Activated B cell treated with CpG ODN at 0.5 μM for 24 hours (primary cell): ENCODE measurements at places on chromosomes 7 and 10.
A peak's percentile ranks its signal among the peaks of the same experiment; 100 is the strongest.

DNA sequence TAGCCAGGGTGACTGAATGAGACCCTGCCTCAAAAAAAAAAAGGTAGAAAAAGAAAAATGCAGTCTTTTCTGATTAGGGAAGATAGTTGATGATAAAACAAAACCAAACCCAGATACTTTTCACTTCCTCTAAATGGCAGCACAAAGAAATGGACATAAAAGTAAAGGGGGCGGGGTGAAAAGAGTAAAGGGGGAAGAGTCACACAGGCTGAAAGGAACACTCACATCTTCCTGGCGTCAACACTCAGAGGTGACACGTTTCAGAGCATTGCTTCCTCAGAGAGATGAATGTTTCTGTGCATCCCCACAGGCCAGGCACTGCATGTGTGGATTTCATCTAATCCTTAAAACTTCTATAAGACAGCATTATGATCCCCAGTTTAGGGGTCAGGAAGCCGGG lies 81.2 kb downstream of the HIPK2 start:
- H3K4me3 ChIP-seq = peak overlapping the region; percentile 17
- no peaks in the 10 kb centered on the region for H3K27me3 ChIP-seq
- H3K4me1 ChIP-seq = peaks cover 57% of the 10 kb centered on the region
- H3K27ac ChIP-seq = peak overlapping the region; percentile 77
- no peak for DNase-seq

- DNase-seq = no peak
- H3K27me3 ChIP-seq = no peaks in the 10 kb centered on the region
- no peak overlapping the region for H3K27ac ChIP-seq
- no peaks in the 10 kb centered on the region for H3K4me1 ChIP-seq
- no peak overlapping the region for H3K4me3 ChIP-seq
Observed at GRCh38 chr10:128314686-128315085, 188.5 kb upstream of the MKI67 start.

GRCh38 chr10:70974351-70974901 lies 86.1 kb upstream of the PCBD1 start:
- no peak overlapping the region for H3K27ac ChIP-seq
- H3K36me3 ChIP-seq = no peaks in the 10 kb centered on the region
- no peaks in the 10 kb centered on the region for H3K4me1 ChIP-seq
- DNase-seq = no peak
- H3K27me3 ChIP-seq = peaks cover 8% of the 10 kb centered on the region

GRCh38 chr10:62689712-62690111 lies 114.8 kb upstream of the ADO start:
- H3K27ac ChIP-seq = peak overlapping the region; percentile 75
- DNase-seq = no peak
- H3K36me3 ChIP-seq = no peaks in the 10 kb centered on the region
- no peaks in the 10 kb centered on the region for H3K27me3 ChIP-seq
- H3K4me3 ChIP-seq = peak overlapping the region; percentile 70
- H3K4me1 ChIP-seq = peaks cover 43% of the 10 kb centered on the region

DNA sequence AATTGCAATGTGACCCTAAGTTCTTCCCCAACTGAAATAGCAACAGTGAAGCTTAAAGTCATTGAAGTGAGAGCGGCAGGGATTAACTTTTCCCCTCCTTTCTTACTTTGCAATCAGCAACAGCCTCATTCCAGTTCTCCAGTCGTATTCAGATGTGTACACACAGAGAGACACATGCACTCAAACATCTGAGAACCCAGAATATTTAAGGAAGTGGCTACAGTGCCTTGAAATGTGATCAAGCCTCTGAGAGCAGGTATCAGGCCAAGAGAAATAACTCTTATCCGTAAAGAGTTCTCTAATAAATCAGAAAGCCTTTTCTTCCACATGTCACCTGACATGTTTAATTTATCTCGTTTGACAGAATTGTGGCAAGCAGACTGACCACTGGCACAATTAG lies 388.9 kb upstream of the NPVF start:
- H3K27ac ChIP-seq = no peak overlapping the region
- H3K27me3 ChIP-seq = no peaks in the 10 kb centered on the region
- peaks cover 72% of the 10 kb centered on the region for H3K4me1 ChIP-seq
- no peak for DNase-seq

GRCh38 chr10:49600046-49600445 lies 10.1 kb upstream of the SLC18A3 start:
- no peaks in the 10 kb centered on the region for H3K4me1 ChIP-seq
- H3K27me3 ChIP-seq = peaks cover 34% of the 10 kb centered on the region
- no peak overlapping the region for H3K4me3 ChIP-seq

DNA sequence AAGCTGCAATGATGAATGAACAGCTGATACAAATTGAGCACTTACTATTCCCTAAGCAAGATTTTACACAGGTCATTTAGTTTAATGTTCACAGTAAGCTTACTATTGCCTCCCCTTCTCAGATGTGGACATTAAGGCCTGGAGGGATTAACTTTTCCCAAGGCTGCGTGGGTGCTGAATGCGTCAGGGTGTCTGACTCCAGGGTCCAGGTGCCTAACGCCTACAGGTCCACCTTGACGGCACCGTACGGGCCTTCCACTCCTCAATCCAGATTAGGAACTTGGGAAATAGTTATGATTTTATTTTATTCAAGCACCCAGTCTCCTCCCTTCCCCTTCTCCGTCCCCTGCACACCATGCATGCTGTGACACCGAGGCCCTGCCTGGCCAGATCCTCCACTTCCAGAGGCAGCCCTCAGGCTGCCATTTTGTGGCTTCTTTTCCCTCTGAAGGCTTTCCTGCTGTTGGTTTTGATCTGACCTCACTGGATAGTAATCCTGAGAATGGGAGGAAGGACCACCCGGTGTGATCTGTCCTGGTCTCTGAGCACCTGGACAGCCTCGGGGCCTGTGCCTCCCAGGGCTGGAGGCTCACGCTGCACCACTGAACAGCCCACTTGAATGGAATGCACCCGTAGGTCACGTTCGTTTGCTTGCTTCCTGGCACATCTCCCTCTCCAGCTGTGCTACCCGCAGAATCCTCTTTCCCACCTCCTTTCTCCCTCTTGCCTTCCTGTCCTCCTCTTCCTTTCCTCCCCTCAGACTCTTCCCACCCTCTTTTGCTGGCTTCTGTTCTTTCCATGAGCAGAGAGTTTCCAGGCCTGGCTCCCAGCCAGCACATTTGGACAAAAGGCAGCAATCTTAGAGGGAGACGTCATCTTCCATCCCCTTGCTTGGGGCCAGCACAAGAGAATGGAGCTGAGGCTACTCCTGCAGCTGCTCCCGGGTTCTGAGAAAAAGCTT lies 14.4 kb downstream of the DENND2A start:
- H3K4me3 ChIP-seq = no peak overlapping the region
- no peak overlapping the region for H3K27ac ChIP-seq
- peaks cover 7% of the 10 kb centered on the region for H3K27me3 ChIP-seq

DNA sequence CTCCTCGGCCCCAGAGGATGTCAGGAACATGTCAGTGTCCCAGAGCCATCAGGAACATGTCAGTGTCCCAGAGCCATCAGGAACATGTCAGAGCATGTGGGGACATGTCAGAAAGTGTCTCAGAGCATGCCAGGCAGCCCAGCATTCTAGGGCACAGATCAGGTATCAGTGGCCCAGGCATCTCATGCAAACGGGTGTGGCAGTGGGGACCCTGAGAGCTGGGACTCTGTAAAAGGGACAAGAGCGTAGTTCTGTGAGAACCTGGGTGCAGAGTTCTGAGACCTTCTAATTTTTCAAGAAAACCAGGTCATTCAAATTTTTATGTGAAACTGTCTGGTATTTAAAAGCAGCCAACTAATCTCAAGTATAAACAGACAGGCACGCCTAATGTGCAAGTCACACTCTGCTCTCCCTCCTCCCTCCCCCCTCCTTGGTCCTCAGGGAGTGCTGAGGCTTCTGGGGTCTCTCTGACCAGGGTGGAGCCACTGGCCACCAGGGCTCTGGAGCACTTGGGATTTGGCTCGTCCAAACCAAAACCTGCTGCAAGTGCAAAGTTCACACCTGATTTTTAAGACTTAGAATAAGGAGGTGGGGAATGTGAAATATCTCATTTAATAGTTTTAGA lies 64.6 kb downstream of the ALOX5 start:
- DNase-seq = no peak
- H3K27me3 ChIP-seq = no peaks in the 10 kb centered on the region
- peaks cover 27% of the 10 kb centered on the region for H3K4me1 ChIP-seq
- H3K36me3 ChIP-seq = peaks cover 76% of the 10 kb centered on the region
- peak overlapping the region; percentile 73 for H3K27ac ChIP-seq
- no peak overlapping the region for H3K4me3 ChIP-seq

DNA sequence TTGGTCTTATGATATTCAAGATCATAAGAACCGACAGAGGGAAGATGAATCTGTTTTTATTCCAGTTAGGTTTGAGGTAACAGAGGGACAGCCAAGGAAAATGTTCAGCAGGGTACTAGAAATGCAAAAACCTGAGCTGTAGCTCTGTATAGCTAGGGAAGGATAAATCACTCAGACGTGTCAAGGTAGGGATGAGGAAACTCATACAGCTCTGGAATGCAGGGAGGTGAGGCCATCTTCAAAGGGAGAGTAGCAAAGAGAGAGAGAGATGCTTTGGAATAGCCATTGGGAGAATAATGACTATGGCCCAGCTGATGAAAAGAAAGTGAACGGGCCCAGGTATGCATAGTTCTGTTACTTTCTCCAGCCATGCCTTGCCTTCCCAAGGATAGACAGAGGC lies 77.8 kb downstream of the PAX2 start:
- H3K4me1 ChIP-seq = peaks cover 25% of the 10 kb centered on the region
- no peak overlapping the region for H3K4me3 ChIP-seq
- no peaks in the 10 kb centered on the region for H3K36me3 ChIP-seq
- H3K27ac ChIP-seq = no peak overlapping the region

GRCh38 chr10:111498560-111498959 lies 421.7 kb downstream of the ADRA2A start:
- peaks cover 5% of the 10 kb centered on the region for H3K27me3 ChIP-seq
- no peak overlapping the region for H3K27ac ChIP-seq
- DNase-seq = no peak

- H3K27ac ChIP-seq = no peak overlapping the region
- peaks cover 60% of the 10 kb centered on the region for H3K4me1 ChIP-seq
- no peak for DNase-seq
- H3K27me3 ChIP-seq = no peaks in the 10 kb centered on the region
- H3K4me3 ChIP-seq = peak overlapping the region; percentile 19
Observed at GRCh38 chr10:74898201-74898976, 72.0 kb downstream of the KAT6B start.

- H3K27me3 ChIP-seq = no peaks in the 10 kb centered on the region
- H3K4me3 ChIP-seq = peak overlapping the region; percentile 91
- peaks cover 83% of the 10 kb centered on the region for H3K4me1 ChIP-seq
- H3K27ac ChIP-seq = peak overlapping the region; percentile 87
- DNase-seq = no peak
Observed at GRCh38 chr10:5811387-5811821, 1.8 kb downstream of the GDI2 start.

GRCh38 chr7:24764972-24765744 lies 7.9 kb upstream of the GSDME start:
- H3K27ac ChIP-seq = no peak overlapping the region
- DNase-seq = no peak
- H3K27me3 ChIP-seq = peaks cover 32% of the 10 kb centered on the region
- H3K36me3 ChIP-seq = no peaks in the 10 kb centered on the region
- peaks cover 2% of the 10 kb centered on the region for H3K4me1 ChIP-seq

GRCh38 chr10:92785118-92785517 lies 63.2 kb upstream of the EXOC6 start:
- no peak overlapping the region for H3K4me3 ChIP-seq
- no peaks in the 10 kb centered on the region for H3K27me3 ChIP-seq
- no peak overlapping the region for H3K27ac ChIP-seq
- no peak for DNase-seq

DNA sequence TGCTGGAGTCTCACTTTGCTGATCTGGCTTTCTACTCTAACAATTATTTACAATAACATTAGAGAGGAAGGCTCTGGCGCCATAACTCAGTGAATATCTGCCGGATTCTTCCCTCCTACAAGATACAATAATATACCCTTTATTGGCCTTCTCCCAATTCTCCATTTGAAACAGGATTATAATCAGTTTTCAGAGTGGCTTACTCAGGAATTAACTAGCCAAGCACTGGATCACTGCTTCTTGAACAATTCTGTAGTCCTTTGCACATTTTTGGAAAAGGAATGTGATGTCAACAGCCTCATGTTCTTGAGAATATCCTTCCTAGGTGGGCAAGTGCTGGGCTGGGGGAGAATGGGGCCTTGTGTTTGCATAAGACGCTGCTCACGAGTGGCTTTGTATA lies 125.9 kb downstream of the HIPK2 start:
- H3K4me1 ChIP-seq = peaks cover 41% of the 10 kb centered on the region
- DNase-seq = no peak
- H3K27ac ChIP-seq = no peak overlapping the region
- no peak overlapping the region for H3K4me3 ChIP-seq
- H3K36me3 ChIP-seq = no peaks in the 10 kb centered on the region

GRCh38 chr10:44242826-44243225 lies 142.1 kb downstream of the CXCL12 start:
- no peaks in the 10 kb centered on the region for H3K4me1 ChIP-seq
- H3K4me3 ChIP-seq = no peak overlapping the region
- no peaks in the 10 kb centered on the region for H3K27me3 ChIP-seq
- no peak for DNase-seq
- H3K27ac ChIP-seq = no peak overlapping the region

- no peaks in the 10 kb centered on the region for H3K27me3 ChIP-seq
- DNase-seq = no peak
- H3K36me3 ChIP-seq = no peaks in the 10 kb centered on the region
- H3K27ac ChIP-seq = no peak overlapping the region
- no peaks in the 10 kb centered on the region for H3K4me1 ChIP-seq
- H3K4me3 ChIP-seq = no peak overlapping the region
Observed at GRCh38 chr10:82245157-82245556, 370.2 kb downstream of the NRG3 start.

DNA sequence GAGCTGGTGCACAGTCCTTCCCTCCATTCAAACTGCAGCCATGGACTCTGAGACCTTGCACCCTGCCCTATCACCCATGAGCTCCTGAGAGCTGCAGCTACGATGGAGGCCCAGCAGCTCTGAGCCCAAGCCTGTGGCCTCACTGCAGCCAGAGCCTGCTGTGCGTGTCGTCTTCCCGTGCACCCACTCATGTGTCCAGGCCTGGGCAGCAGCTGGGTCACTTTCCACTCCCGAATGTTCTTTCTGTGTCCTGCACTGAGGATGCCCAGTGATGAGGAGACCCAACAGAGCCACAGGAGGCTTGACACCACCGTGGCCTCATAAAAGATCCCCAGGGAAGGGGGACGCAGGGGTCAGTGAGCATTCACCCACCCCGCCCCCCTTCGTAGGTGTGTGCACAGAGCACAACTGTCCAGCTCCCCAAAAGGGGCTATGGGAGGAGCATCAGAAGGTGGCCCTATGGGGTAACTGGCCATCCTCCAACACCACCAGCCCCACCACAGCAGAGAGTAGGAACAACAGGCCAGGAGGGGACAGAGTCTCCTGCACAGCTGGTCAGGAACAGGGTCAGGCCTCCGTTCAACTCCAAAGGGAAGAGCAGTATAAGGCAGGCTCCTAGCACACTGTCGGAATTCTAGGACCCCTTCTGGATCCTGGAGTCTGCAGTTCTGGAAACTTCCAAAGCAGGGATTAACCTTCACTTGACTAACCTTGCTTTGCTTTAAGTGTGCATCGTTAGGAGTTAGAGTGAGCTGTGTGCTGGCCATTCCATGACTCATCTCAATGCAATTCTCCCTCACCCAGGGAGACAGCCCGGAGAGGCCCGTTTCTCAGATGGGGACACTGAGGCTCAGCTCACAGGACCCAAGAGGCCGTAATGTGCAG lies 52.6 kb downstream of the RASGEF1A start:
- H3K27me3 ChIP-seq = peaks cover 6% of the 10 kb centered on the region
- no peak overlapping the region for H3K27ac ChIP-seq
- H3K4me3 ChIP-seq = no peak overlapping the region
- H3K4me1 ChIP-seq = no peaks in the 10 kb centered on the region
- no peaks in the 10 kb centered on the region for H3K36me3 ChIP-seq
